ENCODE measurements at places on chromosomes 5 and 9.

GRCh38 chr9:119252671-119253299, 116.5 kb downstream of the BRINP1 start:
- DNase-seq: no peak

GRCh38 chr5:14787801-14788579, 83.6 kb downstream of the ANKH start:
- DNase-seq: no peak

DNA sequence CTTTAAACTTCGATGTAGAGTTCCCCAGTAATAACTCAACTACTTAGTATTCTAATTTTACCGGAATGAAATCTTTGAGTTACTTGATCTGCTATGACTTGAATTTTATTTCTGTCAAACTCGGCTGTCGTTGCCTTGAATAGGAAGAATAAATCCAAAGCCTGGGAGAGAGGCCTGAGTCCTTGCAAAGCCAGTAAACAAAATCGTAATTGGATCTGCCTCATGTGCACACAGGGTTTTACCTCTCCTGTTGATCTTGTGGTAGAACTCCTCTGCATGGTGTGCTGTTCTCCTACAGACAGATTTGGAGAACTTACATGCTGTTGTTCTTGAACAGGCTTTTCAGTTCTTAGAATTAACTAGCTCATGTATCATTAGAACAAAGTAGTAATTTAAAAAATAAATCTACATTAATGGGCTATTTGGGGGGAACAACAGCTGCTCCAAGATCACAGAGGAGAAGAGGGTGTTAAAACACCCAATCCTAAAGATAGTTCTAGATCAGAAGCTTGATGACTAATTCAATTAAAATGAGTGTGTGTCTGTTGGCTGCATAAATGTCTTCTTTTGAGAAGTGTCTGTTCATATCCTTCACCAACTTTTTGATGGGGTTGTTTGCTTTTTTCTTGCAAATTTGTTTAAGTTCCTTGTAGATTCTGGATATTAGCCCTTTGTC, 28.9 kb downstream of the HSPB3 start:
- DNase-seq: no peak

GRCh38 chr5:166358127-166358830, 1933.2 kb upstream of the WWC1 start:
- DNase-seq: no peak

- no peak for DNase-seq
These were observed 56.3 kb downstream of the DAB2IP start for GRCh38 chr9:121707477-121708424.

DNA sequence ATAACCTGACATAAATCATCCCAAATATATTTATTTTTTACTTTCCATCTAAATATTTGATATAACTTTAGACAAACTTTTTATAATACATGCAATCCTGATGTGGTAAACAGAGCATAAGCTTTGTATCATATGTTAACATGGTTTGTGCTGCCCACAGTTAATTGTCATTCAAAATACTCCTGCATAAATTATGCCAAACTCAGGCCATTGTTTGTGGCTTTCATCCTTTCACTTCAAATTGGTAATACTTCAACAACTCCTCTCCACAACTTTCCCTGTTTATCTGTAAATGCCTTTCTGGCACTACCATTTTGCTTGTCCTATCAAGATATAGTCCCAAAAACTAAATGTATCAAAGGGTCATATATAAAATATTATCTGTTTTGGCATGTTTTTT, 586.7 kb downstream of the HINT1 start:
- DNase-seq: no peak

- no peak for DNase-seq
These were observed 65.7 kb upstream of the C6 start for GRCh38 chr5:41279040-41279439.

GRCh38 chr9:94823710-94824109, 97.2 kb downstream of the AOPEP start:
- DNase-seq: no peak

DNA sequence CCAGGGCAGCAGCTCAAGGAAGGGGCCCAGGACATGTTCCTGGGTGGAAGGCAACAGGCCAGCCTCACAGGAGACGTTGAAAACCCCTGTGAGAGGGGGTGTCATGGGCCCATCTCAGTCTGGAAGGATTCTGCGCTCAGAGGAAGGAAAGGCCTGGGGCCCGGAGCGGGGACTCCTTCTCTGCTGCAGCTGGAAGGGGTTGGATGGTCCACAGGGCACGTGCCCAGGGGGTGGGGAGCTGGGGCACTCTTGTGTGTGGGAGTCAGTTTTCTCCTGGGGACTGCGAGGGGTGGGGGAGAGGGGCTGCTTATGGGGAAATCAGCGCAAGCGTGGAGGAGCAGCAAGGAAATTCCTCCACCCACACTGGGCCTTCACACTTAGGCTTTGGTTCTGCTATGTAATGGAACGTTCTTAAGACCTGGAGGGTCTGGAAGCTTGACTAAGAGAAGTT, 2.9 kb upstream of the LPCAT1 start:
- DNase-seq: no peak

DNA sequence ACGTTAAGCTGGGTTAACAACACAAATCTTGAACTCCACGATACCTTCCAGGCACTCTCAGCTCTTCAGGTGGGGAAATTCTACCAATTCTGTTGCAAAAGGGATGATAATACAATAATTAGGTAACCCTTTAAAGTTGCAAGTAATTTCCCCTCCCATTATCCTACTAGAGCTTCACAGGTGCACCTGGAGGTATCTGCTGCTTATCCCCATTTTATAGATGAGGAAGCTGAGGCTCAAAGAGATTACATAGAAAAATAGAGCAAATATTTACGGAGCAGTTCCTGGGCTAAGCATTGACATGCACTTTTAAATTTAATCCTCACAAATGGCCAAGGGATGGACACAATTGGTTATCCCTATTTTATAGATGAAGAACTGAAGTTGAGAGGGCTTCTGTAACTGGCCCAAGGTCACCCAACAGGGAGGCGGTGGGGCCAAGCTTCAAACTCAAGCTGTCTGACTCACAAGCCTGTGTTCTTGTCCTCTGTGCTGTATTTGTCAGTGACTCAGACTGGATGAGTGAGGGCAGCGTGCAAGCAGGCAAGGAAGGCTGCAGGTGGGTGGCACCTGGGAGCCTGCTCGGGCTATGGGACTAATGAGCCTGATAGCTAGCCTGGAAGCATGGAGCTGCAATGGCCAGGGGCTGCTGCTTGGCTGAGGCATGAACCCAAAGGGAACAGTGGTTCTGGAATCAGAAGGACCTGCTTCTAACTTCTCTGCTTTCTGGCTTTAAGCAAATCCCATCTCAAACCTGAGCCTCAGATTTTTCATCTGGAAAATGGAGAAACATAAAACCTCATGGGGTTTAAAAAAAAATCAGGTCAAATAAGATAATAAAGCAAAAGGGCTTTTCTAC, 105.5 kb downstream of the PDE6A start:
- no peak for DNase-seq

DNA sequence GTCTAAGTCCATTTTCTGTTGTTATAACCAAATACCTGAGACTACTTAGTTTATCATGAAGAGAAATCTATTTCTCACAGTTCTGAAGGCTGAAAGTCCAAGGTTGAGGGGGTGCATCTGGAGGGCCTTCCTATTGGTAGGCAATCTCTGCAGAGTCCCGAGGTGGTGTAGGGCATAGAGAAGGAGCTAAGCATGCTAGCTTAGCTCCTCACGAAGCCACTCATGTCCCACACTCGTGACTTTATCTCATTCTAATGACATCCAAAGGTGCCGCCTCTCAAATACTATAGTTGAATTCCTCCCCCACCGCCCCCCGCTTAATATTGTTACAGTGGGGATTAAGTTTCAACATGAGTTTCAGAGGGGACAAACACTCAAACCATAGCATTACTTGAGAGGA, 36.0 kb upstream of the ZBED3 start:
- no peak for DNase-seq

GRCh38 chr5:137693307-137693950, 42.5 kb downstream of the KLHL3 start:
- no peak for DNase-seq

- no peak for DNase-seq
These were observed 700.3 kb downstream of the PTPRD start for GRCh38 chr9:9912459-9912858.

GRCh38 chr9:12817702-12818101, 42.9 kb downstream of the LURAP1L start:
- DNase-seq: no peak

DNA sequence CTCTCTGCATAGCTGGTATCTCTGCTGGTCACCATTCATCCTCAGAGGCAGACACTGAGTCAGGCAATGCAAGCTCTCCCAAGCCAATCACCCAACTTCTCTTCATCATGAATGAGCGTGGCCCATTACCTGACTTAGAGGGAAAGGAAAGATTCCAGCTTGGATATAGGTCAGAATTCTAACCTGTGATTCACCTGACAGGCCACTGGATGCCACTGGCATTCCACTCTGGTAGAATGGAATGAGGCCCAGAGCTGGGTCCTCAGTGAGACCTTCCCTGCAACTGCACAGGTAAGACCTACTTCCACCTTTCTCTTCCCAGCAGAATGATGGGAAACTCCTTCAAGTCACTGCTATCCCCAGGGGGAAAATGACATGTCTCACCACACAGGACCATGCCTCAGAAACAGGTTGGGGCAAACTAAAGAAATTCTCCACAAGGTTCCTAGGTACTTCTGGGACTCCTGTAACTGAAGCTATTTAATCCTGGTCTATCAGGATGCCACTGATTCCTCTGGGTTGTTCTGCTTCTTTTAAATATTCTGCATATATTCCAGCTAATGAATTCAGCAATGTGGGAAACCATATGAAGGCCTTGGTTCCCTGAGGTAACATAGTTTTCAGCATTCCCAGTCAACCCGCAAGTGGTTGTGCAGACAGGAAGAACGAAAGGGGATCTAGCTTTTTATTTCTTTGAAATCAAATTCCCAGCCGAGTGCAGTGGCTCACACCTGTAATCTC, 62.0 kb downstream of the SUSD1 start:
- DNase-seq: peak; percentile 48

- DNase-seq: no peak
These were observed 535.1 kb downstream of the ELAVL2 start for GRCh38 chr9:23290973-23291372.

GRCh38 chr5:67104859-67105258, 91.7 kb downstream of the CD180 start:
- DNase-seq: no peak

DNA sequence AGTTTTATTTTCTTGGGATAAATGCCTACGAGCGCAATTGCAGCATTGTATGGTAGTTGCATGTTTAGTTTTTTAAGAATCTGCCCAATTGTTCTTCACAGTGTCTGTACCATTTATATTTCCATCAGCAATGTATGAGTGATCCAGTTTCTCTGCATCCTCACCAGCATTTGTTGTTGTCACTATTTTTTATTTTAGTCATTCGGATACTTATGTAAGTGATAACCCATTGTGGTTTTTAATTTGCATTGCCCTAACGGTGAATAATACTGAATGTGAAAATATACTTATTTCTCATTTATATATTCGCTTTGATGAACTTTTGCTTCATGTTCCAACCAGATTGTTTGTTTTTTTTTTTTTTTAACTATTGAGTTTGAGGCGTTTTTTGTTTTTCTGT, 33.7 kb upstream of the PWWP2A start:
- no peak for DNase-seq

DNA sequence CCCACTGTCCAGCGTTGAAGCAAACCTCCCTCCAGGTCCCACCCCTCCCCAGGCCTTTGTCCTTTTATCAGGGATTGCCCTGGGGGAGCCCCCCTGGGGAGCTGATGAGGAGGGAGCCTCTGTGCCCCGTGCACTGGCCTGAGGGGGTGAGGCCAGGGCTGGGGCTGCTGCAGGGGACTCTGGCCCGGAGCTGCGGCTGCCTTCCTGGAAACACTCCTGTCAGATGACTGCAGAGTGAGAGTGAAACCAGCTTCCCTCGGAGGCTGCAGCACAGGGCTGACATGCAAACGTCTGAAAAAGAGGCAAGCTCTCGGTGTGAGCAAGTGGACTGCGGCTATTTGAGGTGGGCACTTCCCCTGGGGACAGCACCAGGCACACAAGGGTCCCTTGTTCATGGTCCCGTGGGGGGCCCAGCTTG, 4.6 kb upstream of the TRAF2 start:
- DNase-seq: peak; percentile 48

- no peak for DNase-seq
These were observed 6.8 kb downstream of the CA9 start for GRCh38 chr9:35680331-35681105.

GRCh38 chr5:68033961-68034571, 181.5 kb upstream of the PIK3R1 start:
- DNase-seq: no peak

- DNase-seq: no peak
These were observed 61.7 kb downstream of the SH3TC2 start for GRCh38 chr5:149001162-149001561.

DNA sequence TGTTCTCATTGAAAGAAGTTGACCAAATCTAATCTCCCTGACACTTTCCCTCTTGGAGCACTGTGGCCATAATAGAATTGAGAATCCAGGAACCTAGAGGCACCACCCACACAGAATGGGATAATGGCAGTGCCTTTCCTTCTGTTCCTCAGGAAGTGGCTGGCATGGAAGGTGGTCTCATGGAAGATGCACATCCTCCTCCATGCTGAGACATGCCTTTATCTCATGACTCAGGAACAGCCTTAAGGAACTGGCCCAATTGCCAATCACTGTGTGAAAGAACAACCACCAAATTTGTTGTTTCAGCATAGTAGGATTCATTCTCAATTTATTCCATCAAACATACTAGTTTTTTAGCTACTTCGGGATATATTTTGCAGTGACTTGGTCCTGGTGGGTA, 137.5 kb upstream of the RASGRF2 start:
- DNase-seq: no peak

- no peak for DNase-seq
These were observed 42.0 kb downstream of the IQGAP2 start for GRCh38 chr5:76445063-76445462.

- no peak for DNase-seq
These were observed 36.1 kb upstream of the NXNL2 start for GRCh38 chr9:88498880-88499279.

- no peak for DNase-seq
These were observed 46.1 kb downstream of the ASTN2 start for GRCh38 chr9:117368684-117369230.

- no peak for DNase-seq
These were observed 155.7 kb upstream of the SH3GL2 start for GRCh38 chr9:17422994-17423680.

GRCh38 chr5:65815161-65815560, 93.2 kb downstream of the NLN start:
- no peak for DNase-seq

DNA sequence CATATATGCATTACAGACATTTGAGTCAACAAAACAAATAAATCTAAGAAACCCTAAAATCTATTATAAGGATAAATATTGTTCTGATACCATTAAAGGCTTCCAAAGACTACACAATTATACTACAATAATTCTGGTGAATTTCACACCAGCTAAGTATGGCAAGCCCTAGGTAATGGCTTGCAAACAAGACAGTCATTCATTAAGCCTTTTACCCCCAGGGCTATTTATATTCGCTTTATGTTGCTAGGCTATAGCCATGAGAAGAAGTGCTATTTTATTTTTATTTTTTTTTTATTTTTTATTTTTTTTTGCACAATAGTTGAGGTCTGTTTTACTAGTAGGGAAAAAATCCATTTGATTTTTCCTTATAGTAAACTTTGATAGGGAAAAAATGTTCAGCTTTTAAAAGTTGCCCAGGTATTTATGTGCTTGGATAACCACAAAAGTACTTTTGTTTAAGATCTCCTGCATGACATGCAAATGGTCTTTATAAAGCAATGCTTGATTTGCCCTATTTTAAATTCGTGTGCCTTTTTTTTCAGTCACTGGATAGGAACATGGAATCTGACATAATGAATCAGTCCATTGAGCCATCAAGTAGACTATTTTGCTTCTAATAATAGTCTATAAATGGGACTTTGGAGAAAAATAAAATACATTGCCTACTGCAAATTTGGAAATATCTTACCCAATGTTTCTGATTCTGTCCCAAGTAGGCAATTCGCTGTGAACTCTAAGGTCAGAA, 946.3 kb upstream of the COX7C start:
- no peak for DNase-seq

Data from CD4-positive, alpha-beta T cell treated with Interleukin-21 for 1 hour (primary cell).